Stimulated activated CD4-positive, alpha-beta T cell treated with anti-CD3 and anti-CD28 coated beads, Interleukin-4, amount 100 ng/mL, for 1 hour (primary cell): ENCODE measurements at places on chromosomes 5 and 9.

DNA sequence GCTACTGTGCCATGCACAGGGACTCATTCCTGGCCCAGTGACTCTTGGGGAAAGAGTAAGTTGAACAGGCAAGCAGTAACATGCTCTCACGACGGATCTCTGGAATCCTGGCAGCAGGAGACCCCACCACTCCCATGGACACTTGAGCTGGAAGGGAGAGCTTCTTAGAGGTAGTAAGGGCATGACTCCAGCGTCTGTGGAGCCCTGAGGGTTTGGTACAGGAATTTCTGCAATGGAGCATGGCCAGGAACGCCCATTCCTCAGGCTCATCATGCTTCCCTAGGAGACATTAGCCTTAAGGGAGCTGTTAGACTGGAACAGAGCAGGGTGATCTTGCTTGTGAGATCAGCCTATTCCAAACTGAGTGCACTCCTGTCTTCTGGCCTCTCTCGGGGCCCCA lies 212.9 kb downstream of the MAT2B start:
- DNase-seq, result no peak

DNA sequence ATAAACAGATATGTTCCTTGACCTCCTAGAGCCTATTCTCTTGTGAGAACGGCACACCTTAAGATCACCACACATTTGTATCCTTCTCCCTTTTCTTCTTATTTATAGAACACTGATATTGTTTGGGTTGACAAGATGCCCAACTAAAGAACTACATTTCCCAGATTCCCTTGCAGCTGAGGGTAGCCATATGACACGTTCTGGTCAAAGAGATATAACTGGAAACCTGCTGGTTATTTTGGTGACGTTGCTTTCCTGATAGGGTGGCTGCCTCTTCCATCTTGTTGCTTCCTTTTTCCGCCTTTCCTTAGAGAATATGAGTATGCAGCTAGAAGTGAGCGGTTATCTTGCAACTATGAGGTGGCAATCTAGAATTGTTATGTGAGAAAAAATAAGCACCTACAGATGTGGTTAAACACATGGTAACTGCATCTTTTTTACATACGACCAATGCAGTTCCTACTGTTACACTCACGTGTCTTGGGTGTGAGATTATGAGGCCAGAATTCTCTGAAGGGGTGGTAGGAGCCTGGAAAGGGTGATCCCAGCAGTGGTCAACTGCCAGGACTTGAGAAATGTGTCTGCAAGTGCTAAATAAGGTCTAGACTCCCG lies 72.9 kb downstream of the SEC61B start:
- no peak for DNase-seq

- DNase-seq, result no peak
Measured at GRCh38 chr9:31807574-31808256, 576.7 kb upstream of the ACO1 start.

GRCh38 chr9:121567500-121568342 lies 68.1 kb upstream of the GGTA1 start:
- DNase-seq, result no peak

GRCh38 chr5:1330847-1331831 lies 13.8 kb downstream of the CLPTM1L start:
- no peak for DNase-seq

- no peak for DNase-seq
Measured at GRCh38 chr9:110842169-110842568, 173.6 kb downstream of the MUSK start.

GRCh38 chr5:64595031-64595855 lies 89.4 kb downstream of the RGS7BP start:
- no peak for DNase-seq

- no peak for DNase-seq
Measured at GRCh38 chr5:96331210-96331609, 101.8 kb downstream of the PCSK1 start.

- no peak for DNase-seq
Measured at GRCh38 chr5:122183098-122183787, 53.9 kb downstream of the ZNF474 start.

DNA sequence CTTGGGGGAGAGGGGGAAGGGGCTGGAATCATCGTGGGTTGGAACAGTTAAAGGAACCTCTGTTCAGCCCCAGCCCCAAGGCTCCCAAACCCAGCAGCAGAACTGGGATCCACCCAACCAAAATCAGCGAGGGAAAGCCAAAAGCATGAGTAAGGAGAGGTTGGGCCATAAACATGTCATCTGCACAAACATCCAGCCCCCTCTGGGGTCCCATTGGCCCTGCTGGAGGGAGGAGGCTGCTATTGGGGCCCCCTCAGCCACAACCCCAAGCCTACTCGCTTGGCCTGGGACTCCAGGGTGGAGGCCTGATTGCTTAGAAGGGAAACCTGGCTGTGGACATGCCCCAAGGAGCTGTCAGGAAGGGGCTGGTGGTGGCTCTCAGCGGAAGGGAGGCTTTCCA lies 154.9 kb downstream of the FGF18 start:
- no peak for DNase-seq

DNA sequence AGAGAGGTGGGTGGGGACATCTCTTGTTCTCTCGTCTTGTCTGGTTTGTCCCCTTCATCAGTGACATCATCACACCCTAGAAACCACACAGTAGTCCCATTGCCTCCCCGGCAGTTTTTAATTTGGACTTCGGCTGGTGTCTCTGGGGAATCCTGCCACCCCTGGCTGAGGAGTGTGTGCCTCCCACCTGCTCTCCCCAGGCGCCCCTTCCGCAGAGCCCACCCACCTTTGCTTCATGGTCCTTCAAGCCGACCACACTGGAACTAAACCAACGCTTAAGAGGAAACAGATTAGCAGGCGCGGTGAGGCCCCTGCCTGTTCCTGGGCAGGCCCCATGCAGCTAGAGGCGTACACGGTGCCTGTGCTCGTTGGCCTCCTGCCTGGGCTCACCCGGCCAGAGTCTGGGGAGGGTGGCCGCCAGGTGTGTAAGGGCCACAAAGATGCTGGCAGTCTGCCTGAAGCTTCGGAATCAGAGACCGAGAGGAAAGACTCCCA lies 107.6 kb upstream of the SPRY4 start:
- peak; percentile 18 for DNase-seq

- no peak for DNase-seq
Measured at GRCh38 chr5:32964261-32964660, 253.1 kb downstream of the NPR3 start.

DNA sequence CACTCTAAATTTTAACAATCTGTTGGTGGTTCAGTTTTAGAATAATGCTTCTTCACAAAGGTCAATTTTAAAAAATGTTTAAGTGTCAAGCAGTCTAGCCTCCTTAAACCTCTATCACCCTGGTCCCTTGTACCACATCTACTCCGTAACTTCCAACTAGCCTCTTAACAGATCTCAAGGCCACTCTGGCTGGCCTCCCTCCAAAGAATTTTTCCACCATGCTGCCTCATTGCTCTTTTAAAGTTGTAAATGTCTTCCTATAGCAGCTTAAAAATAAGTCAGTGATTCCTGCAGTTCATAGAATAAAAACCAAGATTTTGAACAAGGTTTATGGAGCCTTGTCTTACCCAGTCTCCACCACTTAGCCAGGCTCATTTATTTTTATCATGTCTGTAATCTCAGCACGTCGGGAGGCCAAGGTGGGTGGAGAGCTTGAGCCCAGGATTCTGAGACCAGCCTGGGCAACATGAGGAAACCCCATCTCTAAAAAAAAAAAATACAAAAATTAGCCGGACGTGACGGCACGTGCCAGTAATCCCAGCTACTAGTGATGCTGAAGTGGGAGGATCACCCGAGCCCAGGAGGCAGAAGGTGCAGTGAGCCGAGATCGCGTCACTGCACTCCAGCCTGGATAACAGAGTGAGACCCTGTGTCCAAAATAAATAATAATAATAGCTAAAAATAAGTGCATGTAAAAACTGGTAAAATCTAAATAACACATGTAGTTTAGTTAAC lies 924.9 kb upstream of the DMAC1 start:
- no peak for DNase-seq

DNA sequence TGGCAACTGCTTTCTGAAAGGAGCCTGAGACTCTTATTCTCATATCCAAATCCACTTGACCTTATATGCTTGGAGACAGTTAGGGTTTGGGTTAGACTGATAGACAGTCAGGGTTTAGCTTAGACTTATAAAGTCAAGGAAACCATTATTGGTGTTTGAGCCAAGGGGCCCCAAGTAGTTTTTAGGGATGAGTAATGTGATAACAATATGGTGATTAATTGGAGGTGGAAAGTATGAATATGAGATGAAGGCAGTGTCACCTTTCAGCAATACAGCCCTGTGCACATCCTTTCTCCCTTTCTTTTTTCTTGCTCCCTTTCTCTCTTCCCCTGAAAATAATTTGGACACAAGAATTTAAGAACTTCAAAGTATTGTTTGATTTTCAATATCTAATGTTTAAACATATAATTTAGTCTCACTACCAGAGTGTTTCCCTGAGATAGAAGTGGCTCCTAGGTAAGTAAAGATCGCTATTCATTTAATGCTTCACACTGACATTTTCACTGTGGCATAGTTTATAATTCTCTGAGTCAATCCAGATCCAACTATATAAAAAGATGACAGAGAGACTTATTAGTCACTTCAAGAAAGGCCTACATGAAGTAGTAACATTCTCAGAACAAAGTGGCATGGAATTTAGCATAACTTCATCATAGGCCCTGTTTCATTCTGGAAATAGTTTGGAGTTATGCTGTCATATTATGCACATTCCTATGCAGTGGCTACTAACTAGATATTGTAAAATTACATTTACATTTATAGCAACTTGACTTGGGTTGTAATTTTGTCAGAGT lies 200.8 kb downstream of the CHSY3 start:
- no peak for DNase-seq

- no peak for DNase-seq
Measured at GRCh38 chr9:97675655-97676054, 21.5 kb downstream of the XPA start.

DNA sequence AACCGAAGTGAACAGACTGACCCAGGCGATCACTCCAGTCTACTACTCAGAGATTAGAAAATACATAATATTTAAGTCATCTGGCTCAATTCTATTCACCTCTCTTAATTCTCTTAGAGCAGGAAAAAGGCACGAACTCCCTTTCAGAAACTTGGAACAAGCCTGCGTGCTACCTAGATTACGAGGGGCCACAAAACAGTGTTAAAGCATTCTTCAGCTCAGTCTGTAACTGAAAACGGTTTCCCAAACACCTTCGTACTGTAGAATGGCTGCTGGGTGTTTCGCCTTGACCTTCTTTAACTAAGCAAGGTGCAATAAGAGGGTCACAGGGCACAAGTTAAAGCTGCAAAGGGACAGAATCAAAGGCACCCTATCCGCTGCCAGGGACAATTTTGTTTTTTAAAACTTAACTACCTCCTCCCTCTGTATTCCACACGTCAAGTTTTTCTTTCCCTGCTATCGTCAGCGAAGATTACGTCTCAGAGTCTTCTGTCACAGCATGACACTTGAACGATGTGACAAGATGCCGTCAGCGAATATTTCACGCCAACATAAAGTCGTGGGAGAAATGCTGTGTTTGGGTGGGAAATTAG lies 687 bp downstream of the LYSMD3 start:
- DNase-seq, result no peak

DNA sequence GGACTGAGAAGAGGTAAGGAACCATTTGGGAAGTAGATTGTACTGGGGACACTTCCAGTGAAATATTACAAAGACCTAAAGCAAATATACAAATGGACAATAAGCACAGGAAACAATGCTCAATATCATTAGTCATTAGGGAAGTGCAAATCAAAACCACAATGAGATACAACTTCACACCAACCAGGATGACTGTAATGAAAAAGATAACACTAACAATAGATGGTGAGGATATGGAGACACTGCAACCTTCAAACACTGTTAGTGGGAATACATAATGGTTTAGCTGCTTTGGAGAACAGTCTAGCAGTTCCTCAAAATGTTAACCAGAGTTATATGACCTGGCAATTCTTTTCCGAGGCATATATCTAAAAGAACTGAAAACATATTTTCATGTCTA lies 149.7 kb downstream of the TRPM3 start:
- DNase-seq, result no peak

GRCh38 chr9:81832571-81833285 lies 95.5 kb upstream of the SPATA31D4 start:
- no peak for DNase-seq

DNA sequence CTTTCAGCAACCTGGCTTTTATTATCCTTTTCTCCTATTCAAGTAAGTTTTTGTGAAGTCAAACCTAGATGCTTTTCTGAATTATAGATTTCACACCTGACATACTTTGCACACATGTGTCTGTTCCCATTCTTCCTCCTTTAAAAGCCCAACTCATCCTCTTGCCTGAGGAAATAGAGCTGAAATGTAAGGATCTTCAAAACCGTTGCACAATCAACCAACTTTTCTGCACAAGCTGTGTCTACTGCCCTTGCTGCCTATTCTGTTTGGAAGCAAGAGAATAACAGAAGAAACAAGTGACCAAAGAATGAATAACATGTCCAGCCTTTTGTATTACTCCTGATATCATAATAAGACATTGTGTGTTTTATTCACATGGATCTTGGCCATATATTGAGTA lies 95.1 kb upstream of the ITGA1 start:
- DNase-seq, result no peak

GRCh38 chr5:58185801-58186200 lies 274.1 kb downstream of the PLK2 start:
- DNase-seq, result no peak

DNA sequence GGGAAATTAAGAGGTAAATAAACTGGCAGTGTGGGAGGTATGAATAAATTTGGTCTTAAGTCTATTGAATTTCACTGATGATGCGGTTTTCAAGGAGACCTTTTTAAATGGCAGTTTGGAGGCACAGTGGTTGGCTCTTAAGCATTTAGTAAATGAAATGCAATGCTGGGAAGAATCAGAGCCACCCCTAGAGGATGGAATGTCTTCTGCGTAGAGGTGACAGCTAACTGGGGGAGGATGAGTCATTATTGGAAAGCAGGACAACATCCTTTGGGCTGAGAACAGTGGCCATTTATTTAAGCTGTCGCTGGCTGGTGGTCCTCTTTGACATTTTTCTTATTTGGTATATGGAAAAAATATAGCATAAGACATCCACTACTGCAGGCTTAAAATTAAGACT lies 163.2 kb downstream of the SH3GL2 start:
- no peak for DNase-seq
